ENCODE measurements at places on chromosomes 1 and 21.
A peak's percentile ranks its signal among the peaks of the same experiment; 100 is the strongest.

DNA sequence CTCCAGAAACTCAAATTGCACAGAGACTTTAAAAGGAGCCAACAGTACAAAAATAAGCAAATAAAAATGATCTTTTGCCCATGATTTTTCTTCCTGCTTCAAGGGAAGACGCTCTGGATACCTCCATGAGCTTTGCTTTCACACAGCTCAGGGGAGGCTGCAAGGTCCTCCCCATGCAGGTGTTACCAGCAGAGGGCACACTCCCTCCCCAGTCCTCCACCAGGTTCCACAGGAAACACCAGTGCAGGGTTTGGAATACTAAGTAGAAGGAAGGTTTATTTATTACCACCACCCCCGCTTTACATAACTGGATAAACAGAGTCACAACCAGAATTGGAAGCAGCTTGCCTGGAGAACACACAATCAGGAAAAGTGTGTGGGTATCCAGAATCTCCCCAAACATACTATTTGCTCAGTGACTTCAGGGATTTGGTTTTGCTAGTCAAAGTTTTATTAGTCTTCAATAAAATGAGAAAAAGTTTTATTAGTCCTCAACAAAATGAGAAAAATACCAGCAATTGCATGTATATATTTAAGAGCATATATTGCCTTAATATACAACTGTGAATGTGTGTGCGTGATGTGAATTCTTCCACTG, 37.3 kb downstream of the HSD3B1 start:
- peak; percentile 22 for DNase-seq

DNA sequence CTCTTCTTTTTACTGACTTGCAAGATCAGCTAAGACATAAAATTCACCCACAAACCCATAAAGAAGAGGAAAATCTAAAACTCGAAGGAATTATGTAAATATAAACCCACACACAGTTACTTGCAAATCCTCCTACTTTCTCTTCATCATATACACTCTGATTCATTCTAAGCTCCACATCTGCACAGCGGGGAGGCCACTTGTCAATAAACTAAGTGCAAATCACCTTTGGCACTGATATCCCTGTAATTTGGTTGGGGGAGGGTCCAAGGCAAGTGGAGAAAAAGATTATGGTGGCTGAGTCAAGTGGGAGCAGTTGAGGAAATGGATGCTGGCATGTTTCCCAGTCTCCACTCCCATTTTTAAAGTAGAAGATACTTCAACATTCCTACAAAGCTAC, 596.5 kb downstream of the MATN1 start:
- DNase-seq: no peak

DNA sequence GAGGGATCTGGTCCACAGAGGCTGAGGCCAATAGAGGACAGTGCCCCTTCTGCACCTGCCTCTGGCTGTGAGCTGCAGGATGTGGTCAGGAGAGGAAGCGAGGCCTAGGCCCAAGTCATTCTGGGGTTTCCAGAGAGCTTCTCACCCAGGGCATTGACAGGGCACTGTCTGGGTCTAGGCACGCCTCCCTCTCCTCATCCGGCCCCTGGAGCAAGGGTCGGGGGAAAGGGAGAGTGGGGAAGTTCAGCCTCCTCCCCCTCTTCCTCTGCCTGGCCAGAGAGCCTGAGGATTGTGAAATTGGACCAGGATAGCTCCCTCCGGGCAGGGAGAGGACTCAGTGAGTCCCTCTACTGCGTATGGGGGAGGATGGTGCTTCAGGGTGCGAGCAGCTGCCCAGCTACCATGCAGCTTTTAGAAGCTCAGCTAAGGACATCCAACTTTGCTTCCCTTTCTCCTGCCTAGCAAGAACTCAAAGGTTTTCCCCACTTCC, 6.3 kb upstream of the INAVA start:
- DNase-seq: peak; percentile 55

DNA sequence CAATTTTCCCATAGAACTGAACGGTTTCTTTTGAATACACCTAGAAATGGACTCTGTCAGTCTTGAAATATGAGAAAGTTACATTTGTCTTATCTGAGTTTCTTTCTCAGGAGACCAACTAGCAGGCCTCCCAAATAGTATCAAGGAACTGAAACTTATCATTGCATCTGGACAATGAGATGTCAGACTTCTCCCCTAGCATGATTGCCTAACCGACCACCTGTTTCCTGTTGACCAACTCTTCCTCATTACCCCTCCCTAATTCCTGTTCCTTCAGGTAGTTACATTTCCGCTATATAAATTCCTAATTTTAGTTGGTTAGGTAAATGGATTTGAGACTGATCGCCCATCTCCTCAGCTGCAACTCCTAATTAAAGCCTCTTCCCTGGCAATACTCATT, 1587.3 kb downstream of the NCAM2 start:
- no peak for DNase-seq

DNA sequence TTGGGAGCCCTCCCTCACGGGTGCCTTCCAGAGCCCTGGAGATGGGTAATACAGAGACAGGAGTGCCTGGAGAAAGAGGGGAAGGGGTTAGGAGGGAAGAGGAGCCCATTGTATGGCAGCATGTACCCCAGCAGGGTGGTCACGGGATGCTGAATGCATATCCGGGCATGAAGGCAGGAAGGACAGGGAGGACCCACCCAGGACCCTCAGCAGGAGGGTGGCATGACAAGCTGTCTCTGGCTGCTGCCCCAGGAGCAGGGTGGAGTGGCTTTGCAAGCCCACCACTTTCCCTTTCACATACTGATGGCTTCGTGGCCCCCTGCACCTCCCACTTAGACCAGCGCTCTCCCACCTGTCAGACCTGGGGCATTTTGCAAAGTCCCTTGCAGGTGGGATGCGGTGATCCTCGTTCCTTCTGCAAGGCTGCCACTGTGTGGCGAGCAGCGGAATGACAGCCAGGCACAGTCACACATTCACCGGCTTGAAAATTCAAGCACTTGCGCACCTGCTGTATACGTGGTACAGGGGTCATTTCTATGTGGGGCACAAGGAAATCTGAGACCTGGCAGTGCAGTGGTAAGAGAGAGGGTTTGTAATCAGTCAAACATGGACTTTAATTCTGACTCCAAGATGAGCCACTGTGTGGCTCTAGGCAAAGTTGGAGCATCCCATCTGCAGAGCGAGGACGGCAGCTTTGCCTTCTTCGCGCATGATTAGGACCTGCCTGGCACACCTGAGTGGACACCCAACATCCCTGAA, 53.2 kb upstream of the TMEM51 start:
- peak; percentile 67 for DNase-seq

DNA sequence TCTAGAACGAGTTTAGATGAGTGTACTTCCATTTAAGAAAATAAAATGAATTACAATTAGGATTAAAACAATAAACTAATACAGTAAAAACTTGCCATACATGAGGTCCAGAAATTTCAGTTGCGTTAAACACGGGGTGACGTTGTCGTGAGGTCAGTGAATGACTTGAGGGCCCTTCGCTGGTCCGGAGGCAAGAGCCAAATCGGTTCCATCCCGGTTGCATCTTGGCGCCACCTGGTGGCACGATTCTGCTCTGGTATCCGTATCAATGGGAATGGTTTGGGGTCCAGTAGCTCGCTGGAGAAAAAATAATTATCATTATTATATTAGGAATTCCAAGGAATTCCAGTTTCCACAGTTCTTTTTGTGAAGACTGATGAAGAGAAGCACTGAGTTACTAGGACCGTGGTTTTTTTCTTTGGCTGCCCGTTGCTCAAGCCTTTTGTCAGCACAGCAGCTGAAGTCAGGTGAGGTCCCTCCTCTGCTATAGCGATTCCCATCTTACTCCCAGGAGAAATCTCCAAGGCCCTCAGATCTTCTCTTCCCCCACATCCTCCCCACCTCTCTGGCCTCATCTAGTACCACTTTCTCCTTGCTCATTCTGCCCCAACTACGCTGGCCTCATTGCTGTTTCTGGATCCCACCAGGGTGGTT, 161.4 kb downstream of the SLC35F3 start:
- DNase-seq: peak; percentile 68

- DNase-seq: no peak
Measured at GRCh38 chr1:51569284-51570062, 47.4 kb upstream of the OSBPL9 start.

DNA sequence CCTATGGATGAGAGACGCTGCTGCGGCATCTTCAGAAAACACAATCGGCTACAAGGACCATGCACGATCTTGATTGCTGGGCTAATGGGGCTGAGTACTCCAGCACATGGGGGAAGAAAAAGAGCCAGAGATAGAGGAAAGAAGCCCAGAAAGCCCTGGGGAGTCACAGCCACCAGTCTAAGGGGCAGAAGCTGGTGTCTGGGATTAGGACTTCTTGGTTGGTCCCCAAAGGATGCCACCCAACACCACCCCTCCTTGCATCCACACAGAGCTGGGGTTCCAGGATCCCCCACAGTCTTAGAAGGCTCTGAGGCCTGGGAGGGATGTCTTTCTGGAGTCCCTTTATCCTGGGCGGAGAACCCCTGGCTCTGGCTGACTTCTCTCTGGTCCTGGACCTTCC, 98.4 kb upstream of the TARDBP start:
- DNase-seq: no peak

- no peak for DNase-seq
Measured at GRCh38 chr1:210294999-210295745, 33.5 kb upstream of the HHAT start.

DNA sequence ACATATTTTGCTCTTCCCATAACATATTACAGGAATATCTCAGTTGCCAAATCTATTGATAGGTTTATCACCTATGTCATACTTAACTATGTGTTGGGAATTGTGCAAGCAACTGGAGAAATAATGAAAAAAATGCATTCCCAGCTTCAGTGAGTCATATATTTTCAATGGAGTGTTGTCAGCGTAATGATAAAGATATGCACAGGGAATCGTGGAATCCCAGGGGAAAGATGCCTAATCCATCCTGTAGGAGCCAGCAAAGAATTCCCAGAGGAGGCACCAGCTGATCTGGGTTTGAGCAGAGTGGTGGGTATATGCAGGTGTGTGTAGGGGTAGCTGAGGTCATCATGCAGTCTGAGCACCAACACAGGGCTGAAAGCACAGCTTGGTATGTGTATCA, 213.3 kb upstream of the DAB1 start:
- no peak for DNase-seq

DNA sequence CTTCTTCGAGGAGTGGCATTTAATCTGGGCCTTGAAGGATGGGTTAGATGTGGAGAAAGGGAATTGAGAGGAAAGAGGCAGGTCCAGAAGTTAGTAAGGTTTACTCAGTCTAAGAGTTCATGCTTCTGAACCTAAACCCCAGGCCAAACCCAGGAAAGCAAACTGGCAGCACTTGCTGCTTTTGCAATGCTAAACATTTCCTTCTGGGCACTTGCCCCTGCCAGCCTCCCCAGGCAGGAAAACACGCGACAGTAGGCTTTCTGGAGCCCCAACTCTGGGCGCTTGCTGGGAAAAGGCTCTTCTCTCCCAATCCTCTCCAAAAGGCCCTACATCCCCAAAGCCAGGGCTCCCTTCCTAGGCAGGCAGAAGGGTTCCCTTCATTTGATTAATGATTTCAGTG, 2.5 kb downstream of the OLFML2B start:
- no peak for DNase-seq

- no peak for DNase-seq
Measured at GRCh38 chr1:7313826-7314225, 457.3 kb upstream of the VAMP3 start.

GRCh38 chr1:214983126-214983869, 99.2 kb upstream of the KCNK2 start:
- DNase-seq: no peak

- DNase-seq: no peak
Measured at GRCh38 chr1:2115008-2115641, 64.9 kb downstream of the PRKCZ start.

DNA sequence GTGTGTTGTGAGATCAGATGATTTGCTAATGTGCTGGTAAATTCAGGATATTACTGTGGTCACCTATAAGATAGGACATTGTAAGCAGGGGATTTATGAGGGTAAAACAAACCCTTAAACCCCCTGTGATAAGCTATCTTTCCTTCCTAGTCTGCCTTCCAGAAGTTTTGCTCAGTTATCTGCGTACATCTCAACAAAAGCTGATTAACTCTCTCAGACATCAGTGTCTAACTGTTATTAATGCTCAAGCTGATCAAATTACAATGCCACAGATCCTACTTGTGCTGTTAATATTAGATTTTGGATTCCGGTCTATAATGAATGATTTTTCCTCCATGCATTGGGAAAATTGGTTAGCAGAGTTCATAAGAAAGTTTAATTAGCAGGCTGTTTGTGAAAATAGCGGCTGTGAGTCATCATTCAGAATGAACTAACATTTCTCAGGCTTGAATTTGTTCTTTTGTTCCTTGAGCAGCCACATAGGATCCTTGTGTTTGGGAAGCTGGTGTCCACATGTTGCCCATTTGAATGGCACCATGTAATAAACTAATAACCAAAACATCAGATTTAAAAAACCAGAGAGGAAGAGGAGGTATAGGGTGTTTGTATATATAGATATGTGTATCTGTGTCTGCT, 48.7 kb downstream of the ELAVL4 start:
- DNase-seq: no peak

- no peak for DNase-seq
Measured at GRCh38 chr1:87452648-87453047, 124.0 kb downstream of the LMO4 start.
